ENCODE measurements at places on chromosomes 7 and 10. TPM values are rescaled to one million over a fixed set of nuclear protein-coding genes. Genes with fewer than 3 reads are reported as not detected.

GRCh38 chr7:19020711-19021110, 96.7 kb downstream of the TWIST1 start:
- peaks cover 53% of the 10 kb centered on the region for H3K4me1 ChIP-seq
- H3K27ac ChIP-seq: peak overlapping the region; percentile 11
- H3K36me3 ChIP-seq: peaks cover 25% of the 10 kb centered on the region
- no peaks in the 10 kb centered on the region for H3K27me3 ChIP-seq
- peak; percentile 9 for DNase-seq

BEND7 gene
- total RNA-seq: 0.13 TPM

DNA sequence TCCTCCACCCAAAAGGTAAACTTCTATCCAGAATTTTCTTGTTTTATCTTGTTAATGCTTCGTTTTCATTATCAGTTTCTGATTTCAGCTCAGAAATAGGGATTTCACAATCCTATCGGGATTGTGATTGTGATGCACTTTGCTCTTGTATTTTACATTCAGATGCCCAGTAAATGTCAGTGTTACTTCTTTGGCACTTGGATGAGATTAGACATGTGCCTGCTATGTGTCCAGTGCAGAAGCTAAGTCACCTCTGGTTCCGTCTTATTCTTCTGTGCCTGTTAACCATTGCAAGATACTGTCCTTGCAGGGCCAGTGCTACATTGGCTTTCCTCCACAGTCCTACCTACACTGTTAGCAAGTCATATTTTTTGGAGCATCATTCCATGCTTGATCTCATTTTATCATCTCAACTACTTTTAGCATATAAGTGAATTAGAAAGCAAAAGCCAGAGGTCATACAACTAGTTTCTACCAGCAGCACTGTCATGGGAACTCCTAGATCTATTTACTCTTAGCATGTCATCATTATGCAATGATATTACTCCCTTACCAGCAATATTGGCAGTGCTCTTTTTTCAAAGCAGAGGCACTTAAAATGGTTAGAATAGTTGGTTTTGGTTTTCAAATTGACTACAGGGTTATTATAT, 26.7 kb downstream of the ZNF277 start:
- no peaks in the 10 kb centered on the region for H3K27me3 ChIP-seq
- H3K4me1 ChIP-seq: peaks cover 14% of the 10 kb centered on the region
- no peak overlapping the region for H3K27ac ChIP-seq
- H3K36me3 ChIP-seq: no peaks in the 10 kb centered on the region

GJC3 gene
- not detected for total RNA-seq

GRCh38 chr10:124415210-124415609, 3.5 kb downstream of the OAT start:
- H3K4me3 ChIP-seq: no peak overlapping the region
- H3K4me1 ChIP-seq: peaks cover 42% of the 10 kb centered on the region
- peaks cover 2% of the 10 kb centered on the region for H3K27me3 ChIP-seq

CFAP58 gene
- 0.47 TPM for total RNA-seq

DNA sequence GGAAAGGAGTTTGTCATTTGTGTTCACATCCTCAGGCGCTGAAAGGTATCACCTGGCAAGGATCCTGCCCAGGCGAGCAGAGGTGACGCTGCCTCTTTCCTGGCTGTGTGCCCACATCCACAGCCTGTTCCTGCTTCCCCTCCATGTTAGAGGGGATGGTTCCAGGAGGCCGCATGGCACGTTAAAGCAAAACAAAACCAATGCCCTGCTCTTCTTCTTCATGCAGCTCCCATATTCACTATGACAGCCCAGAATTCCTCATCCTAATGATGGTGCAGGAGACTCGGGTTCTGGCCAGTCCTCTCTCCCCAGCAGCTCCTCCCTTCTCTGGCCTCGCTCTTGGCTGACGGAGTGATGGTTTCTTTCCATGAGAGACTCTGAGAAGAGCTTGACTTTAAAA, 678.5 kb upstream of the ANKRD30A start:
- no peak for DNase-seq
- H3K4me1 ChIP-seq: no peaks in the 10 kb centered on the region
- no peak overlapping the region for H3K27ac ChIP-seq
- H3K36me3 ChIP-seq: no peaks in the 10 kb centered on the region

DNA sequence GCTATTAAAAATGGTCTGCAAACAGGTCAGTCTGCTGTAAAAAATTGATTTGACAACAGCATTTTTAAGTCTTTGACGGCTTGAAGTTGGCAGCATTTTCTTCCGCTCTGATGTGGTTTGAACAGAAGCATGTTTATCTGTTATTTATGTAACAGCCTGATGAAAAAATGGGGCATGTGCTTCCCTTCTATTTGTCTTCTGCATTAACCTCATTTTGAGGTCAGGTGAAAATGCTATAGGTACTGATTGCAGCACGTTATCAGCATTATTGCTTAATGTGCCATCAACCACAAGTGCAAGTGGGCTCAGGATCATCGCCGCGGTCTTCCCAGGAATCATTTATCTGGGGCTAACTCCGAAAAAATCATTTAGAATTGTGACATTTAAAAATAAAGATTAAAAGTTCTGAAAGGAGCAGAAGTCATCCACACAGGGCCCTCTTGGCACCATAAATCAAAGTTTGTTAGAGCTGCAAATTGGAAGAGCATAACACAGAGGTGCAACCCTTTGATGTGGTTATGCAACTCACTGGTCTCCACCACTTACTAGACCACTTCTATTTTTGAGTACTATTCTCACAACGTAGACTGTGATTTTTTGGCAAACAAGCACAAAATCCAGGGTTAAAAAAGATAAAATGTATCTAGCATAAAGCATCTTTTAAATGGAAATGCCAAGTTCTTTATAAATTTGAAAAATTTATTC, 307.7 kb downstream of the MDFIC start:
- no peak overlapping the region for H3K4me3 ChIP-seq
- H3K27ac ChIP-seq: peak overlapping the region; percentile 52
- no peak for DNase-seq
- no peaks in the 10 kb centered on the region for H3K36me3 ChIP-seq

OR6B1 gene
- total RNA-seq: not detected

ZNF786 gene
- total RNA-seq: 4.7 TPM

OR2A42 gene
- total RNA-seq: not detected

DNA sequence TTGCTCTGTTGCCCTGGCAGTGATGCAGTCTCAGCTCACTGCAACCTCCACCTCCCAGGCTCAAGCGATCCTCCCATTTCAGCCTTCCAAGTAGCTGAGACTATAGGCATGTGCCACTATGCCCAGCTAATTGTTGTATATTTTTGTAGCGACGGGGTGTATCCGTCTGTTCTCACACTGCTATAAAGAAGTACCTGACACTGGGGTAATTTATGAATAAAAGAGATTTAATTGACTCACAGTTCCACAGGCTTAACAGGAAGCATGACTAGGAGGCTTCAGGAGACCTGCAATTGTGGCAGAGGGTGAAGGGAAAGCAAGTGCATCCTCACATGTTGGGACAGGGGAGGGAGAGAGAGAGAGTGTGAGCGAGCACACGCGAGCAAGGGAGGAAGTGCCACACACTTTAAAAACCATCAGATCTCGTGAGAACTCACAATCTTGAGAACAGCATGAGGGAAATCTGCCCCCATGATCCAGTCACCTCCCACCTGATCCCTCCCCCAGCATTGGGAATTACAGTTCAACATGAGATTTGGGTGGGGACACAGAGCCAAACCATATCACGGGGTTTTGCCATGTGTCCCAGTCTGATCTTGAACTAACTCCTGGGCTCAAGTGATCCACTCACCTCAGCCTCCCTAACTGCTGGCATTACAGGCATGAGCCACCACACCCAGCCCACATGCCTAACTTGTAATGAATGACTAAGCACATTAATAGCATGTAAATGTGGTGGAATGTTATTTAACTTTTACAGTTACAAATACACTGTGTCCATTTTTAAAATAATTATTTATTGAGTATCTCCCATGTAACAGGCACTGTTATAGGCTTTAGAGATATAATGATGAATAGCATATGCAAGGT, 65.5 kb downstream of the RALA start:
- H3K4me3 ChIP-seq: peak overlapping the region; percentile 16
- peaks cover 88% of the 10 kb centered on the region for H3K4me1 ChIP-seq
- peak overlapping the region; percentile 81 for H3K27ac ChIP-seq
- peak; percentile 48 for DNase-seq
- peaks cover 1% of the 10 kb centered on the region for H3K27me3 ChIP-seq
- peaks cover 47% of the 10 kb centered on the region for H3K36me3 ChIP-seq

DNA sequence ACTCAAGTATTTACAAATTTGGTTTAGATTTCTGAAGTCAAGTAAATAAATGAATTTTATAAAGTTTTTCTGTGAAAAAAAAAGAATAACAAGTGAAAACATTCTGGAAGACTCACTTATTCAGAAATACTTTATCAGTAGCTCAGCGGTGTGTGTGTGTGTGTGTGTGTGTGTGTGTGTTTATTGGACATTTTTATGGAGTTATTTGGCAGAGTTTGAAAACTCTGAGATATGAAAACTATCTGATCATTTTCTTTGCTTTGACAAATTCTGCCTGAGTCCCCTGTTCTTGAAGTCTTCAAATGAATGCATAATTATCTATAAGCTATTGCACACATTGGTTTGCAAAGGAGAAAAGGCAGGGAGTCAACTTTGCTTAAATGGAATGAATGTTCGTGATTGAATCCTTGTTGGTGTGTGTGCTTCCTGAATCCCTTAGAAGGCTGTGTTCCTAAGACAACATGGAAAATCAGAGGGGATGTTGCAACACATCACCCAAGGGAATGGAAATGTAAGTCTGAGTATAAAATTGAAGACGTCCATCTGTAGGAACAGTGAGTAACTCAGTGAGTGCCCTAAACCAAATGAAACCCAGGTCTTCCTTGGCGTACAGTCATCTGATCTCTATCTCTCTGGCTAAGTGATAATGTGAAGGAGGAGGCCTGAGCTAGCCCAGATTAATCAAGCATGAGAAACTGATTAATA, 160.9 kb downstream of the REEP3 start:
- peak overlapping the region; percentile 34 for H3K4me3 ChIP-seq
- peaks cover 23% of the 10 kb centered on the region for H3K4me1 ChIP-seq
- peak; percentile 88 for DNase-seq
- peaks cover 3% of the 10 kb centered on the region for H3K27me3 ChIP-seq
- H3K36me3 ChIP-seq: no peaks in the 10 kb centered on the region

GRCh38 chr10:87866412-87866974, 3.1 kb downstream of the PTEN start:
- peak overlapping the region; percentile 96 for H3K4me3 ChIP-seq
- peaks cover 37% of the 10 kb centered on the region for H3K4me1 ChIP-seq
- DNase-seq: no peak
- peaks cover 3% of the 10 kb centered on the region for H3K27me3 ChIP-seq

DNA sequence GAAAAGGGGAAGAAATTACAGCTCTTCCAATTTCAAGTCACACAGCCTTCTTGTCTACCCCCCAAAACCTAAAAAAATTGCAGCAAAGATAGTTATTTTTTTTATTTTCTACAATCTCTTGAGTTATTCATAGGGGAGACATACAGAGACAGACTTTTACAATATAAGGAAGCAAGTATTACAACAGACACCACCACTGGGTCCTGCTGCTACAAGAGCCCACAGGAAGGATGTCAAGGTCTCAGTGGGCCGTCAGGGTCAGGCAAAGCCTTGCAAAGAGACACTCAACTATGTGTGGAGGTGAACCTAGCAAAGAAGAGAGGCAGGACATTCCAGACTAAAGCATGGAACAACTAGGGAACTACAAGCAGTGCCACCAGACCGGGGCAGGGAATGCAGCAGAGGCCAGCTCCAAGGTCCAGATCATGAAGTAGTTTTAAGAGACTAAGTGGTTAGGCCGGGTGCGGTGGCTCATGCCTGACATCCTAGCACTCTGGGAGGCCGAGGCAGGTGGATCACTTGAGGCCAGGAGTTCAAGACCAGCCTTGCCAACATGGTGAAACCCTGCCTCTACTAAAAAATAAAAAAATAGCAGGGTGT, 28.2 kb upstream of the ZCCHC24 start:
- H3K36me3 ChIP-seq: no peaks in the 10 kb centered on the region
- DNase-seq: no peak
- H3K4me3 ChIP-seq: no peak overlapping the region
- H3K27me3 ChIP-seq: no peaks in the 10 kb centered on the region
- no peak overlapping the region for H3K27ac ChIP-seq

DNA sequence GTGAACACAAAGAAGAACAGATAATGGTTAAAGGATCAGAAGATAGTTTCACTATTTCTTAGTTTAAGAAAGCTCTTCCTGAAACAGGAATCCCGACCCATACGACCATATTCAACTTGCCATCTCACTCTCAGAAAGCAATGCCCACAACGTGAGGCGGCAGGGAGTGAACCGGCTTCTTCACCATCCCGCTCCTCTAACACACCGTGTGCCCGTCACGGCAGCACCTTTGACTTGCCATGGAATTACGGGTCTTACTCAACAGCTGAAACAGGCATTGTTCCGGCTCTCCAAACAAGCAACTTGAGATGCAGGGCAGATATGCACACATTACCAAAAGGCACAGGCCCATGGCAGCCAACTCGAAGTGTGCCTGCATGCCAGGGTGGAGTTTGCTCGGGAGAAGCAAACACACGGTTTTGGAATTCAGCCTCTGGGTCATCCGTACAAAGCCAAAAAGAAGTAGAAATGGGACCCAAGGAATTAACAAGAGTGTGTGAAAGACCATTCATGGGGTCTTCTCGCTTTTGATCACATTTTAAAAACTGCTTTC, 293.6 kb downstream of the DNAJB6 start:
- no peaks in the 10 kb centered on the region for H3K36me3 ChIP-seq
- no peak overlapping the region for H3K27ac ChIP-seq

DNA sequence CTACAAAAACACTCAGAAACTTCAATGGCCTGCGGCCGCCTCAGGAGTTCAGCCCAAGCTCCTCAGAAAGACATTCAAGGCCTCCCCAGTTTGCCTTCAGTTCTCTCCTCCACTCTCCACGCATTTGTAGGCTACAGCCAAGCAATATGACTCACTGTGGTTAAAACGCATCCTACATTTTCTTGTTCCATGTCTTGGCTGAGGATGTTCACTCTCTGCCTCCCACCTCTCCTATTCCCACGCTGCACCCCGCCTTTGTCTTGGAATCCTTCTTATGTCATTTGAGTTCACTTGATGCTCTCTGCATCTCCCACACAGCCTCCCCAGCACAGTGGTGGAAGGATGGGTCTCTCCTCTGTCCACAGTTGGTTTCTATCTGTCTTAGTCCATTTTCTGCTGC, 184.8 kb downstream of the NPSR1 start:
- no peaks in the 10 kb centered on the region for H3K36me3 ChIP-seq
- peaks cover 3% of the 10 kb centered on the region for H3K27me3 ChIP-seq
- no peak for DNase-seq
- H3K4me3 ChIP-seq: no peak overlapping the region

ZNF438 gene
- 3.7 TPM for total RNA-seq

GRCh38 chr7:26112203-26112740, 39.7 kb upstream of the NFE2L3 start:
- H3K27ac ChIP-seq: no peak overlapping the region
- no peaks in the 10 kb centered on the region for H3K4me1 ChIP-seq
- no peak for DNase-seq
- H3K4me3 ChIP-seq: no peak overlapping the region
- no peaks in the 10 kb centered on the region for H3K36me3 ChIP-seq

CD36 gene
- total RNA-seq: 1.4 TPM

GNG11 gene
- 27.6 TPM for total RNA-seq

SOSTDC1 gene
- total RNA-seq: not detected

DNA sequence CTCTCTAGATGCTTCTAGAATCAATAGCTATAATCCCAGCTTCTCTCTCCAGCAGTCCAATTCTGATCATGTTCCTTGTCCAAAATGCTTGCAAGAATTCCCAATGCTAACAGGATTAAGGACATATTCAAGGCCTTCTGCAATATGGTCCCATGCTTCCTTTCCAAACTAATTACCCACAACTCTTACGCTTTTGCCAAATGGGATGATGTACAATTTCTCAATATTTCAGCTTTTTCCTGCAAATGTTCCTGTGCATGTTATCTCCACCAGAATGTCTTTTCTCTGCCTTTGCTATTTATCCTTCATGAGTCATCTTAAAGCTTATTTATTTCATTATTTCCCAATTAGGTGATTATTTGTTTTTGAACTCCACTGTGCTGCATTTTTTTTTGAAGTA, 556.4 kb downstream of the SORCS1 start:
- H3K4me3 ChIP-seq: no peak overlapping the region
- H3K27me3 ChIP-seq: no peaks in the 10 kb centered on the region
- no peak for DNase-seq
